Peyer's patch (tissue), 4 donors: ENCODE measurements at places on chromosomes 3 and 15. TPM values are rescaled to one million over a fixed set of nuclear protein-coding genes. Genes with fewer than 3 reads are reported as not detected.

- no peak for DNase-seq
These were observed 67.7 kb downstream of the KLHL25 start for GRCh38 chr15:85727068-85727467.

DNA sequence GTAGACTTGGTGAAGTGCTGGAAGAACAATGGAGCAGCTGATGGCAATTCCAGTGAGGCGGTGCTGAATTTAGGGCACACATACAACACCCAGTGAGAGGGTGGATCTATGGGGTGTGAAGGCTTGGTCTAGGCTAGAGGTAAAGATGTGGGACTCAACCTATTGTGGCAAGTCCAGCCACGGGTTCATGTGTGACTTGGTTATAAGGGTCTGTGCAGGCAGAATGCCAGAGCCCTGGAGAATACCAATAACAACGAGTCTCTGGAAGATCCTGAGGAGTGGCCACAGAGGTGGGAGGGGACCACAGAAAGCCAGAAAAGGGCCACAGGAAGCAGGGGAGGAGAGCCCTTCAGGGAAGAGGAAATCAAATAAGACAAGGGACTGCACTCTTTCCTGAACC lies 55.0 kb downstream of the VGLL4 start:
- DNase-seq: no peak

GRCh38 chr15:81024265-81024872 lies 23.6 kb downstream of the TLNRD1 start:
- DNase-seq: no peak

DNA sequence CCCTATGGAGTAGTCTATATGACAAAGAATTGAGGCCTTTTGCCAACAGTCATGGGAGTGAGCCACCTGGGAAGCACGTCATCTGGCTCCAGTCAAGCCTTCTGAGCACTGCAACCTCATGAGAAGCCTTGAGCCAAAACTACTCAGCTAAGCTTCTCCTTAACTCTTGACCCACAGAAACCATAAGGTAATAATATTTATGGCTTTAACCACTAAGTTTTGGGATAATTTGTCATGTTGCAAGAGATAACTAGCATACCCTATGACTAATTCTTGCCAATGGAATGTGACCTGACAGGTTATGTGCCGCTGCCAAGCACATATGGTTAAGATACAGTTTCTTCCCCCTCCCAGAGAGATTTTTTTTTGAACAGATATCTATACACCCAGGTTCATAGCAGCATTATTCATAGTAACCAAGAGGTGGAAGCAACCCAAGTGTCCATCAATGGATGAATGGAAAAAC lies 11.8 kb upstream of the SLC6A11 start:
- DNase-seq: no peak

GRCh38 chr3:50671331-50671730 lies 3.4 kb upstream of the DOCK3 start:
- DNase-seq: no peak

- DNase-seq: no peak
These were observed 69.7 kb downstream of the RPLP1 start for GRCh38 chr15:69522361-69522760.

- DNase-seq: no peak
These were observed 60.3 kb downstream of the UBE3A start for GRCh38 chr15:25378501-25378901.

SLC12A1 gene
- not detected for total RNA-seq

GRCh38 chr3:194257151-194257621 lies 93.9 kb downstream of the CPN2 start:
- no peak for DNase-seq

PLA2G4D gene
- total RNA-seq: not detected

GRCh38 chr3:121834157-121834670 lies 646 bp downstream of the IQCB1 start:
- no peak for DNase-seq

DNA sequence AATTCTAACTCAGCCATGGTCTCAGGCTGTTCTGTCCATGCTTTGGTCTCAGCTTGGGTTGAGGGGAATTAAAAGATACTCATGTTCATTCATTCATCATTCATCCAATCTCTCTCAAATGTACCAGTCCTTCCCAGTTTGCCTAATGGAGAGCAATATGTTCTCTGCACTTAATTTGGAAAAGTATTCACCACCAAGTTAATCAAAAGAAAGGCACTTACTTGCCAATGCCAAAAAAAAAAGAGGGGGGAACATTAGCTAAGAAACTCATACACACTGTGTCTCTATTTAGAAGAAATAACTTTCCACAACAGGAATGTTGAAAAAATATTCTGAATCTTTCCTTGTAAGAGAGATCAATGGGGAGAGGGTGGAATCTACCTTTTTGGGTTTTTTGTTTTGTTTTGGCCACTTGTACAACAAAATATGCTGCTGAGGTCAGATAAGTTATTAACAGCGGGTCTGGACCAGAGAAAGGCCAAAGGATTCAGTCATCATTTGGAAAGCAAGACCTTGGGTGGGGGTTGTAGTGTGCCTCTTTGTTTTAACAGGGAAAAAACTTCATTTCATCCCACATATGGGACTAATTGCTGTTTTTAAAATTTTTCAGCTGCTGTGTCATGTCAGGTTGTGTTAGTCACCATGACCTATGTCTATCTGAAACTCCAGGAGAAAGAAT lies 152.3 kb downstream of the FBN1 start:
- DNase-seq: no peak

DNA sequence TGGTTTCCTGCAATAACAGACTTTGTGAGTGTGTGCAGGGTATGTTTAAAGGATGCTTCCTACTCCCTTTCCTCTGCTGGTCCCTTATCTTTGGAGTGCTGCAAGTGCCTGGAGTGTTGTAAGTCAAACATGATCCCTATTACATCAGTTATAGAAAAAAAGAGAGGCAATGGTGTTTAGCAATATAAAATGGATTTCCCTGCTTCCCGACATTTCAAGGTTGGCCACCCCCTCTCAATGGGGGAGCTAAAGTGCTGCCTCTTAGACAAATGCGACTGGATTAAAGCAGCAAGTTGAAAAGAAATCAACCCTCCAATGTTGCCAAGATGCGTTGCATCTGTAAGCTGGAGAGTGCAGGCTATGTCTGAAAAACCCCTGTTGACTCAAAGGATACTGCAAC lies 203.1 kb upstream of the WNT5A start:
- no peak for DNase-seq

HYAL1 gene
- total RNA-seq: 5.0 TPM

DNA sequence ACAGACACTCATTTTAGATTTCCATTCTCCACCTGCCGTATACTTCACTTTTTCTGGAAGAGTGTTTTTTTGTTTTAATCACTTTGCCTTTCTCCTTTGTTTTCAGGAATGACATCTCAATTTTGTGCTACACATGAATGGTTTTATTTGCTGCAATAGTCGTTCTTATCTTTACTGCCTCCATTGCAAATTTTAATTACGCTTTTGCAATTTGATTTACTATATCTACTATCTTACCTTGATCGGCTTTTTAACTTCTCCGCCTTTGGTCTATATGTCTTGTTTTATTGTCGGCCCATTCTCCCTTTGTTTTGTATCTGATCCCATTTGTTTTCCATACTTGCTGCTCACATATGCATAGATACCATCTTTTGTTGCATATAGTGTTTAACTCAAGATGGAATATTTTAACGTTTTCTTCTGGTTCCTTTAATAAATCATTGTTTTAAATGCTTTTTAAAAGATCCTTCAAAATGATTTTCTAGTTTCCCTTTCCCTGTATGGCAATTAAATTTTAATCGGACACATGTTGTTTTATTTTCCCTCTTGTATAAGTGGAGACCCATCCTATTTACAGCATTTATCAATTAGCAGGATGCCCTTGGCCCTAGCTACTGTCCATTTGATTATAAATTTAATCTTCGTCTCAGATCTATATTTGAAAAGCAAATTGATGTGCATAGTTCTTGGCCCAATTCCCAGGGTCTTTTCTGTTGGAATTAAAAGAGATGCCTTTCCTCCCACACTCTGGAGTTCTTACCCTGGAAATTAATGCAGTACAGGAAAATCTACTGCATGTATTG lies 97.2 kb upstream of the CNTN4 start:
- no peak for DNase-seq

DNA sequence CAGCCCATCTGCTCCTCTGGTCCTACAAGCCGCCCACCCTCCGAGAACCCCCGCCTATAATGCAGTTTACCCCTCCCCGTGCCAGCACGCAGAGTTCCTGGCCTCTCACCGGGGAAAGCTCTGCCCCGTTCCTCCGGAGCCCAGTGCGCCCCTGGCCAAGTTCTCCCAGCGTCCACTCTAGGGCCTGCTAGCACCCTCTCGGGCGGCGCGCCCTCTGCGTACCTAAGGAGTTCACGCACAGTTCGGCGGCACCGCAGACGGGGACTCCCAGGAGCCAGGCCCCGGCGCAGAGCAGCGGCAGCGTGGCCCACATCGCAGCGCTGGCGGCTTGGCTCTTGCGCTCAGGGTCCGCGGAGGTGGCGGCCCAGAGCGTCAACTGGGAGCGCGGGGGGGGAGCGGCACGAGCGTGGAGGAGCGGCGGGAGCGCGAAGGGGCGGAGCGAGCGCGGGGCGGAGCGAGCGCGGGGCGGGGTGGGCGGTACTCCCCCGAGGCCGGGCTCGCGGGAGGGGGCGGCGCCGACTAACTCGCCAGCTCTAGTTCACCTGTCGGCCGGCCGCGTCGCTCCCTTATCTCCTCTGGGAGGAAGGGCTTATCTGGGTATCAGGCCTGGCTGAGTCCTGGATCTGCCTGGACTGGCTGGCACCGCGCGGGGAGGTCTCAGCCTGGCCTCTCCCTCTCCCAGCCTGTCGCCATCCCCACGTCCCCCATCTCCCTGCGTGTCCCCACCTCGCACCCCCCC lies at the start of gene CTSH:
CTSH (minus strand) TSS at position 378 of the 739 bp plus-strand sequence; CDS start at position 313, 65 bp downstream.
- DNase-seq: peak; percentile 87

DNA sequence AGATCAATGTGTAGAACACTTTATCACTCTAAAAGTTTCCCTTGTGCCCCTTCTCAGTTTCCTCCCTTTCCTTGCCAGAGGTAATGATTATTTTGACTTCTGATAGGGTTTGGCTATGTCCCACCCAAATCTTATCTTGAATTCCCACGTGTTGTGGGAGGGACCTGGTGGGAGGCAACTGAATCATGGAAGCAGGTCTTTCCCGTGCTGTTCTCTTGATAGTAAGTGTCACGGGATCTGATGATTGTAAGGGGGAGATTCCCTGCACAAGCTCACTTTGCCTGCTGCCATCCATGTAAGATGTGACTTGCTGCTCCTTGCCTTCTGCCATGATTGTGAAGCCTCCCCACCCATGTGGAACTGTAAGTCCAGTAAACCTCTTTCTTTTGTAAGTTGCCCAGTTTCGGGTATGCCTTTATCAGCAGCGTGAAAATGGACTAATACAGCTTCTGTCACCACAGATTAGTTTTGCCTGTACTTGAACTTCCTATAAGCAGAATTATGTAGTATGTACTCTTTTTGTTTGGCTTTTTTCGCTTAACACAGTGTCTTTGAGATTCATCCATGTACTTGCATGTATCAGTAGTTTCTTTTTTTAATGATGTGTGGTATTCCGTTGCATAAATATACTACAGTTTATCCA lies 7.2 kb downstream of the FEM1B start:
- no peak for DNase-seq

- no peak for DNase-seq
These were observed 8.9 kb downstream of the LMOD3 start for GRCh38 chr3:69113536-69113935.

DNA sequence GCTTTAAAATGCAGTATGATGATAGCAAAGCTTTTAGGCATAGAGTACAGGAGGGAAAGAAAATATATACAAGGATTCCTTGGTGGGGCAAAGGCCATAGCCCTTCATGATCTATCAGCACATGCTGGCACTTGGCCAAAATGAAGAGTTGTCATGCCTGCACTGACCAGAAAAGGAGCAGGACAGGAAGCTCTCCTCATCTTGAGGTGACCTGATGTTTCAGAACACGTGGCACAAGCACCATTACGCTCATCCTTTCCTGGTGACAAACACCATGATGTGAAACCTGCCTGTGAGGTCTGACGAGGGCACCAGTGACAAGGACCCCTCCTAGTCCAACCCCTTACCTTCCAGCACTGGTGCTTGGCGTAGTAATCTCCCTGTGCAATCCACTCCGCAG lies 77.9 kb upstream of the DCLK3 start:
- no peak for DNase-seq
